Gastrocnemius medialis (tissue), 4 donors: ENCODE measurements at places on chromosomes 7 and 10. TPM values are rescaled to one million over a fixed set of nuclear protein-coding genes. Genes with fewer than 3 reads are reported as not detected.

DNA sequence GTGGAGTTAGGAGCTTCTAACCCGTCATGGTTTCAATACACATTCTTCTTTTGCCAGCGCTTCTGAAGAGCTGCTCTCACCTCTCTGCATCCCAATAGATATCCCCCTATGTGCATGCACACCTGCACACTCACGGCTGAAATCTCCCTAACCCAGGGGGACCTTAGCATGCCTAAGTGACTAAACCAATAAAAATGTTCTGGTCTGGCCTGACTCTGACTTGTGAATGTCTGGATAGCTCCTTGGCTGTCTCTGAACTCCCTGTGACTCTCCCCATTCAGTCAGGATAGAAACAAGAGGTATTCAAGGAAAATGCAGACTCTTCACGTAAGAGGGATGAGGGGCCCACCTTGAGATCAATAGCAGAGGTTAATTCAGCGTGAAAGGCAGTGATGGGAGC, 22.4 kb downstream of the PRSS2 start:
- DNase-seq = no peak

DNA sequence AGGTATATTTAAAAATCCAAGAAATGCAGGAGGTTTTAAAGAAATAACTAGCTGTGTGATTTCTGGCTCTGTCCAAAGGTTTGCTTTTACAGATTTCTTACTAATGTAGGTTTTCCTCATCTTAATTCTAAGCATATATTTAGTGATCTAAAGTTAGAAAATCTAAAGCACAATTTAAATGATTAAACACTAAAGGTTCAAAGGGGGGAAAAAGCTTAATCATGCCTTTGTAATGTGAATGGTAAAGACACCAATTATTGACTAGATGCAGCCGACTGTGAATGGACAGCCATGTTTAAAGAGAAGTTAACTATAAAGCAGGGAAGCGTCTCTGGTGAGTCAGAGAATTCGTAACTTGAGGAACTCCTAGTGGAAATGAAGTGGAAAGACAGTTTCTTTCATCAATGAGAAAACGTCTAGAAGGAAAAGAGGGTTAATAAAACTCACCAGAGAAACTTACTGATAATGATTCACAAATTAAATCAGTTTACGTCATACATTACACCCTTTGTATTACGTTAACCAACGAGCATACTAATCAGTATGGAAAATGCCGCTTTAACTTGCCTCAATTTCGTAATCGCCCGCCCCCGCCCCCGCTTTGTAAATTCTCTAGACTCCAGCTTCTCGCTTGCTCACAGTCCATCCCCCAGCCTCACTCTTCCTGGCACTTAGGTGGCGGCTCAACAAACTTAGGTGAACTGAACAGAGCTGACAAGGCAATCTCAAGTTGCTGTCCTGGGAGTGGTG, 1.1 kb upstream of the HBP1 start:
- no peak for DNase-seq

- no peak for DNase-seq
Measured at GRCh38 chr7:156985101-156985992, 25.1 kb downstream of the MNX1 start.

GRCh38 chr7:73712773-73713172, 6.7 kb downstream of the STX1A start:
- no peak for DNase-seq

DNA sequence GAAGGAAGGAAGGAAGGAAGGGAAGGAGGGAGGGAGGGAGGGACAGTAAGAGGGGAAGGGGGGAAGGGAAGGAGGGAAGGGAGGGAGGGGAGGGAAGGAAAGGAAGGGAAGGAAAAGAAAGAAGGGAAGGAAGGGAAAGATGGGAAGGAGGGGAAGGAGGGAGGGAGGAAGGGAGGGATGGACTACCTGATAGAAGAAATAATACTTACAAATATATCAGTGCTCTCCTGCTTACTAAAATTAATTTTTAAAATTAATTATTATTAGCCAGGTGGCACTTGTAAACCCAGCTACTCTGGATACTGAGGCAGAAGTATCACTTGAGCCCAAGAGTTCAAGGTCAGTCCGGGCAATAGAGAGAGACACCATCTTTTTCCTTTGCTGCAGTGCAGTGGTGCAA, 18.5 kb downstream of the ZC3HC1 start:
- DNase-seq = no peak

DNA sequence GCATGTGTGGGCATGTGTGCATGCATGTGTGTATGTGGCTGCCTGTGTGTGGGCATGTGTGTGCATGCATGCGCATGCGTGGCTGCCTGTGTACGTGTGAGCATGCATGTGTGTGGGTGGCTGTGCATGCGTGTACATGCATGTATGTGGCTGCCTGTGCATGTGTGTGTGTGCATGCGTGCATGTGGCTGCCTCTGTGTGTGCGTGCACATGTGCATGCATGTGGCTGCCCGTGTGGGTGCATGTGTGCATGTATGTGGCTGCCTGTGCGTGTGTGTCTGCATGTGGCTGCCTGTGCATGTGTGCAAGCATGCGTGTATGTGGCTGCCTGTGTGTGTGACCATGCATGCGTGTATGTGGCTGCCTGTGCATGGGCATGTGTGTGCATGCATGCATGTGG, 217.2 kb downstream of the ELFN1 start:
- no peak for DNase-seq

DNA sequence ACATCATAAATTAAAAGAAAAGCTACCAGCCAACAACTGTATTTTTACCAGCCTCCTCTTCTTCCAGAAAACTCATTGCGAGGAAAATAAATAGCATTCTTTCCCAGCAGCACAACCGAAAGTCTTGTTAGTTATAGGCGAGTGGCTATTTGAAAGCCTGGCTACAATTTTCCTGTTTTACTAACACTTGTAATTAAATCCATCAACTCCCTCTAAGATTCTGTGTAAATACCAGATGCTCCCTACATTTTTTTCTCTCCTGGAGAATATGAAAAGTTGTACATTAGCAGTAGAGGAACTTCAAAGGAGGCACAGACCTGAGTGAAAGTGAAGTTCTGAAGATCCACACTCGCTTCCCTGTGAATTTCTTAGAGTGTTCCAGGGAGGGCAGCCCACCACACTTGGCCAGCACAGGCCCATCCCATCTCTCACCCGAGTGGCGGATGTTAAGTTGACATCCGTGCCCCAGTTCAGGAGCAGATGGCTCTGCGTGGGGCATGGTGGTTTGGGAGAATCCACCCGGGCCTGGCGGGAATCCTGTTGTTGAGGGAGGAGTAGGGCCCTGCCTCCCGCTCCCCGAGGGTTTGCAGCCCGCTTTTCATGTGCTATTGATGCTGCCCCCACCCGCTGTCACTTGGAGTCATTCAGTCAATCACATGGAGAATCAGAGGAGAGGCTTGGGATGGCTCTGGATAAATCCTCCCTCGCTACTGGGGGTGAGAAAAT, 451.0 kb upstream of the GALNT17 start:
- DNase-seq = no peak

Gene FOXL3
- total RNA-seq = not detected
